Stimulated activated CD4-positive, alpha-beta T cell treated with anti-CD3 and anti-CD28 coated beads, Interleukin-15, amount 100 ng/mL, for 1 hour (primary cell): ENCODE measurements at places on chromosomes 1 and 21.
A peak's percentile ranks its signal among the peaks of the same experiment; 100 is the strongest.

GRCh38 chr1:180392020-180392419 is 110.4 kb downstream of the ACBD6 start:
- DNase-seq = no peak

DNA sequence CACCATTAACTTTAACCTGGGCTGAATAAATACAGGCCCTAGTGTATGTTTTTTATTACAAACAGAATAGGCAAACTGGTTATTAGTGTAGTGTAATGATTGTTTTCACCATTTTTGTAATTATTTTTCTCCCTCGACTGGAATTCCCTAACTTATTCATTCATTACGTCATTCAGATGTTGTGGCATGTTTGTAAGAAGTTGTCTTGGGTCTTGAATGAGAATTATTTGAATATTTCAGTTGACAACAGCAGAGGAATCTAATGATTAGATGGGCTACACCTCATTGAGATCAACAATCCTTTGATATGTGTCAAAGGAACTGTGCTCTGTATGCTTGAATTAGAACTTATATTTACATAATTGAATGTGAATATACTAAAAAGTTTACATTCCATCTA is 12.8 kb downstream of the XCL1 start:
- DNase-seq = no peak

GRCh38 chr1:201495551-201496295 is 11.2 kb downstream of the CSRP1 start:
- DNase-seq = no peak

- DNase-seq = no peak
Observed at GRCh38 chr21:32768530-32768929, 3.0 kb downstream of the PAXBP1 start.

- no peak for DNase-seq
Observed at GRCh38 chr1:165703648-165704047, 5.3 kb upstream of the ALDH9A1 start.

DNA sequence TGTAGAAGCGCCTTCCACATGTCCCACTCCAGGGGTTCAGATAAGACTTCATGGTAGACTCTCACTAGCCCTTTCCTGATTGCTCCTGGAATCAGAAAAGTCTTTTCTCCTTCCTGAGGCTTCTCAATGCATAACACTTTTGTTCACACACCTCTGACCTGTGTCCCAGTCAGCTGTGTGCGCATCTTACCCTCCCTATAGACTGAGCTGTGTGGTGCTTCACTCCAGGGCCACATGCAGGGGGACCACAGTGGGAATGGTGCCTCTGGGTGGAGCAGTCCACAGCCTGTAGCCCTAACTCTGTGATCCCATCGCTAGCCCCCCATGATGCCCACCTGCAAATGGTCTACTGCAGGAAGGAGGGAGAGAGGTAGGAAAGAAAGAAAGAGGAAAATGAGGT is 84.0 kb upstream of the TLR5 start:
- no peak for DNase-seq

- DNase-seq = no peak
Observed at GRCh38 chr21:44317241-44317782, 17.5 kb downstream of the PFKL start.

DNA sequence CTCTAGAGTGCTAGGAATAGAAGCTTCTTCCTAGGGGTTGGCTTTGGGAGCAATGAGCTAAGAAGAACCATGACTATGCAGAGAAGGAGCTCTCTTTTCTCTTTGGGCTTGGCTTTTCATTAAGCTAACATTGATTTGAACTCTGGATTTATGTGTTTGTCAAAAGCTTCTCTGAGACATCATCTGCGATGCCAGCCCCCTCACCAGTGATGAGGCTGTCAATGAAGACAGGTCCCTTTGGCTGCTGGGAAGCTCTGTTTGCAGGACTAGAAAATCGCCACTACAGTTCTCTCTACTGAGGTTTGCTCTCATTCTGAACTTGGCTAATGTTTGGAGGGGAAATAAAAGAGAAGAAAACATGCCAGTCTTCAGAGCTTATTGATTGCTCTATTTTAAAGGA is 185.0 kb downstream of the PCP4 start:
- no peak for DNase-seq

DNA sequence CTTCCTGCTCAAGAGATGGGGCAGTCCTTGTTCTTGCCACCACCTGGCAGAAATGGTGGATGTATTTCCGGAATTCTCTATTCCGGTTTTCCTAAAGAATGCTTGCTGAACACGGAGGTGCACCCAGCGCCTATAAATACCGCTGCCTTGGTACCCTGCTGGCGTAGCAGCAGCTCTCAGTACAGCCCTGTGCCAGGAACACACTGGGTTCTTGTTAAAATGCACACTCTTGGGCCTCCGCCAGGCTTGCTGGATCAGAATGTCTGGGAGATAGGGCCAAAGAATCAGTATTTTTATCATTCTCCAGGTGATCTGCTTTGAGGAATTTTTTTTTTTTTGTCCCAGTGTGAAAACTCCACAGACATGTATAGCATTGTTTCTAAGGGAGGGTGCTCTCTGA is 54.2 kb downstream of the IGSF5 start:
- no peak for DNase-seq

GRCh38 chr1:106995970-106996369 is 60.5 kb upstream of the PRMT6 start:
- DNase-seq = no peak

DNA sequence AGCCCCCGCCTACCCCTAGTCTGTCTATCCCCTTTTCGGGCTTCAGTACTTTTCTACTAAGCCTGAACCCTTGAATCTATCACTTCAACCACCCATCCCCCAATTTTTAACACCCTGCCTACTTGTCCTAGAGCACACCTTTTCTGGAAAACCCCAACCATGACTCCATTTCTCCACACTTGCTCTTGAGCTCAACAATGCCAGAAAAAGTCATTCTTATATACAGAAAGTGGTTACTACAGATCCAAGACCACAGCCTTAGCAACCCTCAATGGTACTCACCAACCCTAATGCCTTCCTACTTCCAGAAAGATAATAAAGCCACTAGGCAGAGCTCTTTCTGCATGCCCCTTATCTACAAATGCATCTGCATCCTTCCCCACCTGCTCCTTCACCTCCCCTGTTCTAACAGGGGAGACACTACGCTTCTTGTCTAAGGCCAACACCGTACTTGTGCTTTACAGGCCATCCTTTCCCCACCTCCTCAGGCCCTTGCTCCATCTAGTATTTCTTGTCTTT is 41.2 kb downstream of the DMAP1 start:
- DNase-seq = no peak

GRCh38 chr1:96565546-96565945 is 156.0 kb upstream of the PTBP2 start:
- no peak for DNase-seq

DNA sequence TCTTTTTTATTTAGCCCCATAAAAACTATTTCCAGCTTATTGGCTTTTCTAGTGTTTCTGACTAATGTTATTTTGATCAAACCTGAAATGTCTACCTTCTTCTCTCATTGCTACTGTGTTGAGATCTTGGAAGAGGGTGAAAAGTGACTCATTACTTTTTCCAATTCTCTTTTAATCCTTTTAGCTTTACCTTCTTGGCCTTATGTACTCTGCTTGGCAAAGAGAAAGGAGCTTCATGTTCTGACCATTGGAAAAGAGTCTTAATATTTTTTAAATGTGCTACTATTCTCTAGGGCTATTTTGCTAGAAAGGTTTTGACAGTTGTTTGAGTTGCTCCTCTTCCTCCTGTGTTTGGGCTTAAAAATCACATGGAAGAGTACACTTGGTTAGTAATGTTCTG is 97.8 kb upstream of the CHODL start:
- DNase-seq = no peak

DNA sequence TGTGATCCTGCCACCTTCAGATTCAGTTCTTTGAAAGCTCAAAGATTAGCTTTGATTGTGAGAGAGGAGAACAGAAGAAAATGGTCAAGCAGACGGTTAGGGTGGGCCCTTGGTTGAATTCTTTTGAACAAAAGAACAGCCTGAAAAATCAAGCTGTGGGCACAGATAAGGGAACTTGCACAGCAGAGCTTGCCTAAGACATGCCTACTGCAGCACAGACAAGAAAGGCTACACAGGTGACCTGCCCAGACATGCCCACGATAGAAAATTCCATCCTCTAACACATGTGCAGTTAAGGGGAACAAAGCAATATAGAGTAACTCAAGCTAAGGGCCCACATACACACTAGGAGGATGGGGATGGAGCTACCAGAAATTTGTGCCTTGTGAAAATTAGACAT is 512.5 kb upstream of the LRRC7 start:
- DNase-seq = no peak

DNA sequence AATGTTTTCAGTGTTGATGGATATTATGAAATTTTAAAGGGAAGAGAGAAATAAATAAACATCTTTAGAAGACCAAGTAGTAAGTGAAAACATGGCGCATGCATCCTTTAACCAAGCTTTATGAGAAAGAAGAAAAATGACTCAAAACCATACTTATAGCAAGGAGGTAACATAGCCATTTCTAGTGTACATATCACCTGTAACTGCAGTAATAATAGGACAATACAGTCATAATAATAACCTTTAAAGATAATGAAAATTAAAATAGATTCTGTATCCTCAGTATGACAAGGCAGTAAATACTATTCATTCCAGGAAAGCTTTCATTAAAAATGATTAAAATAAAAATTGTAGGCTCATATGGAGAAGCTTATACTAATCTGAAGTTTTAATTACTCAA is 141.2 kb downstream of the COL24A1 start:
- DNase-seq = no peak

DNA sequence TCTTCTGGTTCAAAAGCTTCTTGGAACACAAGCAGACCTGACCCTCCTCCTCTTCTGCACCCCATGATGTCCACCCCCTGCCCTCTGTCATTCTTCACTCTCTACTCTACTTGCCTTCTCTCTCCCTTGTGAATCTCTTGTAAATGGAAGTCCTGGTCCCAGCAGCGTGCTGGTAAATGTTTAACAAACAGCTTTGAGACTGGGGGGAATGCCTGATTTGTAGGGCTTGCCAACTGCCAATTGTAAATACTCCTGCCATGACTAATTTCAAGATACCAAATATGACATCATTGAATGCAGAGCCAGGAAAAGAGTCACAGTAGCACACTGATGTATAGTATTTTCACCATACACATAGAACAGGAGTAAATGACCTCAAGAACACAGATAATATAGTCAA is 40.9 kb upstream of the LRRN2 start:
- no peak for DNase-seq

DNA sequence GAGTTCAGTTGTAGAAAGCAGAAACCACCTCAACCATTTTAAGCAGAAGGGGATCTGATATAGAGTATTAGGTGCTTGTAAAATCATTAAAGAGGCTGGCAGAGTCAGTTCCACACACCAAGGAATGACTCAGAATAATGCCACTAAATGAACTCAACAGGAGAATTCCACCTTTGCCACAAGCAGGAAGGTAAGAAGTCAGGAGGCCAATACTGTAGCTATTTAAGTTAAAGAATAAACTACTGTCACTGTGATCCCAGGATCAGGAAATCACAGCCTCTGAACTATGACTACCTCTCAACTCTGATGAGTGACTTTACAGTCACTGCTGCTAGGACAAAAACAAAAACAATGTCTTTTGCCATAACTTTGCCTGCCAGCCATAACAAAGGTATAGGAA is 52.5 kb upstream of the PRMT6 start:
- no peak for DNase-seq

DNA sequence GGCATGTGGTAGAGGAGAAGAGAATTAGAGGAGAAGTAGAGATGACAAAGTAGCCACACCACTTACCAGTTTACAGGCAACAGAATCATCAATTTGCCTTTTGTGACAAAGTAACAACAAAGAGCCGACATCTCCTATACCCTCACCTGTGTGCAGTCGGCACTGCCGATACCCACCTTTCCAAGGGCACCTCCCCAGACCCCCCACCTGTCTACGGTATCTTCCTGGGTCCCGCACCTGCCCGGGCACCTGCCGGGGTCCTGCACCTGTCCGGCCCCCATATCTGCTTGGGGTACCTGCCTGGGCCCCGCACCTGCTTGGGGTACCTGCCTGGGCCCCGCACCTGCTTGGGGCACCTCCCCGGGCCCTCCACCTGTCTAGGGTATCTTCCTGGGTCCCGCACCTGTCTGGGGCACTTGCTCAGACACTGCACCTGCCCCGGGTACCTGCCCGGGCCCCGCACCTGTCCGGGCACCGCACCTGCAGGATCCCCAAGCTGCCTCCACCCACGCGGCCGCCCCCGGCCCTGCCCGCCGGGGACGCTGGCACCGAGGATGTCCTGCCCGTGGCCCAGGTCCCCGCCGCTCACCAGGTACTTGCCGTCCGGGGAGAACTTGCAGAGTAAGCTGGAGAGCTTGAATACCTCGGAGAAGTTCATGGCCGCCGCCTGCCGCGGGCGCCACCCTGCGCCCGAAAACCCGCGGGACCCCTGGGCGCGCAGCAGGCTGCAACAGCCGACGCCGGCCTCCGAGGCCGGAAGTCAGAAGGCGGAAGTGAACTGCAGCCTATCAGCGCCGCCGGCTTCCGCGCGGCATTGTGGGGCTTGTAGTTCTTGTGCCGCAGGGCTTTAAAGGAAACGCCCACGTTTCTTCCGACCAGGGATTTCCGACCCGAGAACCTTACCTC is at the start of gene WRAP73:
Gene WRAP73 (minus strand): TSS at position 762 of the 906 bp plus-strand sequence. CDS start 104 bp downstream, at position 658.
- peak; percentile 79 for DNase-seq

GRCh38 chr1:93801471-93801870 is 77.5 kb downstream of the DNTTIP2 start:
- DNase-seq = no peak

- DNase-seq = no peak
Observed at GRCh38 chr1:162736633-162737067, 53.9 kb upstream of the HSD17B7 start.

GRCh38 chr1:232193451-232193783 is 436.5 kb downstream of the SIPA1L2 start:
- no peak for DNase-seq

GRCh38 chr21:34235514-34235913 is 128.3 kb upstream of the KCNE2 start:
- DNase-seq = no peak

DNA sequence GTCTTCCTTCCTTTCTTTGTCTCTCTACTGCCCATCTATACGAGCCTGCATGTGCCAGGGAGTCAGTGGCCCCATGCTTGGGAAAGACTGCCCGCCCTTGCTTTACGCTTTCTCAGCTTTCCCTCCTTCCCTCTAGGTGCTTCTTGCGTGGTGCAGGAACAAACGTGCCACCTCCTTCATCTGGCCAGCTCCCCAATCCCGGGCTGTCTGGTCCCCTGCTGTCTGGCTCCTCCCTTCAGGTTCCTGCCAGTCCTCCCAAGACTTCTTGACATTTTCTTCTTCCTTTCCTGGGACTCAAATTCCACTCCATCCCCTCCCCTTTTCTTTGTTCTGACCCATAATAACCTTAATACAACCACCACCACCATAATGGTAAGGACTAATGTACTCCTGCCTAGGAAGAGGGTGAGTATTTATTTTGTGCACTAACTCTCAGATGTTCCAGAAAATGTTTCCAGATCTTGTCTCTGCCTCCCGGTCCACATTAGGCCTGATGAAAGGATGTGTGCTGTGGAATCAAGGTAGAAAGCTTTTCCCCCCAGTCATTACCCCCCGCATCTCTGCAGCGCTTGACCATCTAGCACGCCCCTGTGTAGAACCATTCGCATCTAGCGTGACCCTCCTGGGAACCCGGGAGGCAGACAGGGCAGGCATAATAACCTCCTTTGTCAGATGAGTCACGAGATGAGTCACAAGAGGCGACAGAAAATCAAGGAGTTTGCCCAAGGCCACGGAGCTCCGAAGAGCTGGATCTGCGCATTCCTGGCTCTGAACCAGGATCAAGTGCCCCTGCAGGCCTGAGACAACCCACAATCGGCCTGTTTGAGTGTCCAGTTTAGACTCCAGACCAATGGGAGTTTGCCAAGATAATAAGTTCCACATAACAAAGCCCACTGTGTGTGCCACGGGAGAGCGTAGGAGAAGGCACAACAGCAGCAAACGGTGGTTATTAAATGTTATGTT is 60.1 kb upstream of the NEK2 start:
- no peak for DNase-seq
